Mesangial cell (primary cell): ENCODE measurements at places on chromosomes 11 and 22. TPM values are rescaled to one million over a fixed set of nuclear protein-coding genes. Genes with fewer than 3 reads are reported as not detected.

HYOU1 gene
- total RNA-seq = 86.6 and 187 TPM in 2 replicates

FAM118B gene
- total RNA-seq = 16.5 and 17.6 TPM in 2 replicates

DEFB131B gene
- total RNA-seq = not detected in 2 replicates

ABTB2 gene
- total RNA-seq = 5.1 and 7.3 TPM in 2 replicates

CRYBB2 gene
- not detected in 2 replicates for total RNA-seq

UPK3A gene
- total RNA-seq = not detected in 2 replicates

TMEM191B gene
- 1.0 and 1.8 TPM in 2 replicates for total RNA-seq

CLMP gene
- total RNA-seq = 10.6 and 11.6 TPM in 2 replicates

C11orf16 gene
- not detected in 2 replicates for total RNA-seq
